Activated CD8-positive, alpha-beta memory T cell treated with anti-CD3 and anti-CD28 coated beads for 4 hours (primary cell): ENCODE measurements at places on chromosomes 3 and 15.

DNA sequence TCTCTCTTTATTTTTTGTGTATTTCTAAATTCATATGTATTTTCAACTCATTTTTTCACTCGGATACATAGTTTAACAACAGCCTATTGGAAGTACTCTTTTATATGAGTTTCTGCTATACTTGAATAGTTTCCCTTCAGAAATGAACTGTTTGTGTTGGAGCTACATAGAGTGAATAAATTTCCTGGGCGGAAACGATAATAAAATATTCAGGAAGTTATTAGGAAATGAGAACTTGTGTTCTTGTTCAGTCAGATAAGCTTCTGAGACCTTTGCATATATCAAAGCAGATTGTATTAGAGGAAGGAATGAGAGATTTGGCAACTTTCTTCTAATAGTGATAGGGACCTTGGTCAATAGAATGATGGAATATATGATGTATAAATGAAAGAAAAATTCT lies 27.3 kb downstream of the NEO1 start:
- no peak for DNase-seq

DNA sequence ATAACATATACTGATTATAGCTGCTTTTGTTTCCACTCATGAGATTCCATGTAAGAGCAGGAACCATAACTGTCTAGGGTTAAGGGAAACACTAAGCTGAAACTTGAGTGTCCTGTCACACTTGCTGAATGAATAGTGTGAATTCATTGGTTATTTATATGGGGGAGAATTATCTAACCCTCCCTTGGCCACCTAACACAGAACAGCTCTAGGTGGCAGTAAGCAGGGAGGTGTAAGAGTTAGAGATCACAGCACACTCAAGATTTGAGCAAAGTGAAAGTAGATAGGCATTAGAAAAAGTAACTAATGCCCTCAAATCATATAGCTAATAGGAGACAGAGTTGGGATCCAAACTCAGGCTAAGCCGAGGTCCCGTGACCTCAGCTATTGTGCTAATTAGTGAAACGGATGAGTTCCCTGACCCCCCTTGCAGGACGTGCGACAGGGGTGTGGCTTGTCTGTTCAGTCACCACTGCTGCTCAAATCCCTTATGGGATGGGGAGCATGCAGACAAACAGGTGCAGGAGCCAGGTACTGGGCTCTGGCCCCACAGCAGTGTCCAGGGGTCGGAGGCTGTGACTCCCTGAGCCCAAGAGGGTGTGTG lies 27.7 kb upstream of the ANO10 start:
- DNase-seq = no peak

DNA sequence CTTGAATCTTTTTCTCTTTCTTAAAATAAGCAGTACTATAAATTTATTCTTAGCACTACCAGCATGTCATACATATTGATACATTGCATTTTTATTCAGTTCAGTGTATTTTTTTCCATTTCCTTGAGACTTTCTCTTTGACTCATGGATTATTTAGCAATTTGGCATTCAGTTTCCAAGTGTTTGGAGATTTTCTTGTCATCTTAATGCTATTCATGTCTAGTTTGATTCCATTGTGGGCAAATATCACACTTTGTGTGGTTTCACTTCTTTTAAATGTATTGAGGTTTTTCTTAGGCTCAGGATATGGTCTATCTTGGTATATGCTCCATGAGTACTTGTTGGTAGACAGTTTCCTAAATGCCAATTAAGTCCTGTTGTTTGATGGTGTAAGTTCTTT lies 99.5 kb downstream of the CHRNA7 start:
- DNase-seq = no peak

- no peak for DNase-seq
Observed at GRCh38 chr3:113057117-113057516, 66.3 kb downstream of the GTPBP8 start.

DNA sequence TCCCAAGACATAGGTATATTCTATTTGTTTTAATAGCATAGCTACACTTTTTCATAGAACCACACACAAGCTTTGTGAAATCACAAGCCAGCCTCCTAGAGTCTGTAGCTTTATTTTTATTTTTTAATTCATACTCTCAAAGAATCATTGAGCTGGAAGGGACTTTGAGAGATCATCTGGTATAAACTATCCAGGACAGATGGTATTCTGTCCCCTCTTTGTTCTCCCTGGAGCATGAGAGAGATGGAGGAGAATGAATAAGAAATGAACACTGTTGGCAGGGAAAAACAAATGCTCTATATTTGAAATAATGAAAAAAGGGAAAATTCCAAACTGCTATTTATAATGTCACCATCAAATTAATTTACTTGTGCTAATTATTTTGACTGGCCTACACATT lies 338.7 kb upstream of the IL12A start:
- DNase-seq = no peak

DNA sequence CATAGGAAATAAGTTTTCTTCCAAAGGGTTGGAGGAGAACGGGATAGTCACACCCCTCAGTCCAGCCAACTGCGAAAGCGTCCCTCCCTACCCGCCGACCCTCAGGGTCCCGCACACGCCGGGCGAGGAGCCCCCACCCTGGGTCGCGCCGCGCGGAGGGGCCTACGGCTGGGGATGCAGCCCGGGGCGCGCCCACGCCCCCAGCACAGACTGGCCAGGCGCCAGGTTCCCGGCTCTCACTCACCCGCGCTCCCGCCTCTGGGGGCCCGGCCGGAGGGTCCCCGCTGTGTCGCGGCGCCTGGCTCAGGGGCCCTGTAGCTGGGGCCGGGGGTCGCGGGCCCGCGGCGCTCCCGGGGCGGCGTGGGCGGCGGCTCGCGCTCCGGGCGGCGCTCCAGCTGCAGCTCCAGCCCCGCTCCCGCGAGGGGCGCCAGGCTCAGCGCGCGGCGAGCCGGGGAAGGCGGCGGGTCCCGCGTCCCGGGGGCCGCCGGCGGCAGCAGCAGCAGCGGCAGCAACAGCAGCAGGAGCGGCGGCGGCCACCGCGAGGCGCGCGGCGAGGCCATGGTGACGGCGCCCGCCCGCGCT lies 375 bp downstream of the HEG1 start:
- no peak for DNase-seq

DNA sequence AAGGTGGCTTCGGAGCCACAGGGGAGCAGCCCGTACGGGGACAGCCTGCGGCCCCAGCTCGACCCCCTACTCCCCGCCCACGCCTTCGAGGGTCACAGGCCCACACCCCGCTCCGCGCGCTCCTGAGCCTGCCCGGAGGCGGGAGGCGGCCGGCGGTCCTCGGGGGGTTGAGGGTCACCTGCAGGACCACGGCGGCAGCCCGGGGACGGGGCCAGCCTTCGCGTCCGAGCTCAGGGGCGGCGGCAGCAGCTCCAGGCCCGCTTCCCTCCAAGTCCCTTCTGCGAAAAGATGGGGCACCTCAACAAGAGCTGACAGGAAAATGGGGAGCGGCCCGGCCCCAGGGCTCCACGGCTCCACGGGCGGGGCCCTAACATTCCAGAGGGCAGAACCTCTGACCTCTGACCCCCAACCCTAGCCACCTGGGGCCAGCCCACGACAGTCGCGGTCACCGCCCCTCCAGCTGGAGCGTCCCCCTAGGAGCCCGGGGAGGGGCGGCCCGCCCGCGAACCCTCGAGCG lies 428 bp downstream of the LYSMD4 start:
- no peak for DNase-seq

DNA sequence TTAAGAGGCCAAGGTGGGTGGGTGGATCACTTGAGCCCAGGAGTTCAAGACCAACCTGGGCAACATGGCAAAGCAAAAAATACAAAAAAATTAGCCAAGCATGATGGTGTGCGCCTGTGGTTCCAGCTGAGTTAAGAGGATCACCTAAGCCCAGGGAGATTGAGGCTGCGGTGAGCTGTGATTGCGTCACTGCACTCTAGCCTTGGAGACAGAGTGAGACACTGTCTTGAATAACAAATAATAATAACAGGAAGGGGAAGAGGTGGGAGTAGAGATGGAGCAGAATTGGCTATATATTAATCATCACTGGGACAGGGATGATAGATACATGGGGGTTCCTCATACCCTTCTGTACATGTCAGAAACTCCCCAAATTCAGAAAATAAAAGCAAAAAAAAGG lies 23.8 kb upstream of the NMB start:
- DNase-seq = no peak

DNA sequence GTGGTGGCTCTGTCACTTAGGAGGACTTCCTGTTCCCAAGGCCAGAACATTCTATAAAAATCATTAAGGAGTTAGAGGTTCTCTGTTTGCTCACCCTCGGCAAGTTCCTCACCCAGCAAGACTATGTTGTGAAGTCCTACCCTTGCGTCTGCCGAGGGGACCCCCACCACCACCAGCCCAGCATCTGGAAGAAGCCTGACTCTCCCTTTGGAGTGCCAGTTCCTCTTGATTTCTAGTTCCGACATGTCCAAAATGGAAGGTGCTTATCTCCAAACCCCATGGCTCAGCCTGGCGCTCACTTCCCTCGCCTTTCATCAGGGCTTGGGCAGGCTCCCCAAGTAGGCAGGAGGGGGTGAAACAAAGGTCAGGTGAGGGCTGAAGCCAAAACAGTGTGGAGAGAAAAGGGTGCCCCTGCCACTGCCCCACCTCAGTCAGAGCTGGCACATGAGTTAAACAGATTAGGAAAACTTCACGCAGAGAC lies 41.0 kb downstream of the BHLHE40 start:
- DNase-seq = no peak

GRCh38 chr15:69422336-69422895 lies 8.3 kb downstream of the KIF23 start:
- no peak for DNase-seq

GRCh38 chr15:59276225-59277178 lies 69.9 kb downstream of the LDHAL6B start:
- no peak for DNase-seq

DNA sequence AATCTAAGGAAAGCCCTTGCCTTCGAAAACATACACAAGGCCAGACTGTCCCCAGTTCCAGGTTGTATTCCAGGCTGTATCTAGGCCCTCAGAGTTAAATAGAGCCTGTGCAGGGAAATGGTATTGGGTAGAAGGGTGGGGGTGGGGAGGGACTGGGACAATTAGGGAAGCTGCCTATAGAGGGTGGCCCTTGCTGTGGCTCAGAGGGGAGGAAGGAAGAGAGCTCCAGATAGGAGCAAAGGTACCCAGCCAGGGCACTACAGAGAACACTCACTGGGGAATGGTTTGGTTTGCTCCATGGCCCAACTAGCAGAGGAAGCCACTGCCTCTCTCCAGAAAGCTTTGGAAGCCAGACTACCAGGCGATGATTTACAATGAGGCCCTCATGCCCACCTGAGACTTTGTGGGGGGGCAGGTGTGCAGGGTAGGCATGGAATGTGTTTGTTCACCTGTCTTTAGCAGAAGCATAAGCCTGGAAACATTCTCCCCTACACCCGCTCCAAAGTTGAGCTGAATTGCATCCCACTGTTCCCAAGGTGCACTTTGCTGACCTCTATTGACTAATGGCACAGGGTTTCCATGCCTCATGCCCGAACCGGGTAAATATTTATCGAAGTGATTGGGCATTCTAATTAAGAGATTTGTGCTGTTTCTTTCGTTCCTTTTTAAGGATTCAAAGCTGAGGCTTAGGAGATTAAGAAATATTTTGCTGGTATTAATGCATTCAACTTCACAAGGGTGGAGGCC lies 6.3 kb upstream of the TLE3 start:
- no peak for DNase-seq

DNA sequence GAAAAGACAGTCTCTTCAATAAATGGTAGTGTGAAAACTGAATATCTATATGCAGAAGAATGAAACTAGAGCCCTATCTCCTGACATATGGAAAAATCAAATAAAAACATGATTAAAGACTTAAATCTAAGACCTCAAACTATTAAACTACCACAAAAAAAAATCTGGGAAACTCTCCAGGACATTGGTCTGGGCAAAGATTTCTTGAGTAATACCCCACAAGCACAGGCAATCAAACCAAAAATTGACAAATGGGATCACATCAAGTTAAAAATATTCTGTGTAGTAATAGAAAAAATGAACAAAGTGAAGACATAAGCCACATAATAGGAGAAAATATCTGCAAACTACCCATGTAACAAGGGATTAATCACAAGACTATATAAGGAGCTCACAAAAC lies 286.4 kb downstream of the TBC1D5 start:
- no peak for DNase-seq

DNA sequence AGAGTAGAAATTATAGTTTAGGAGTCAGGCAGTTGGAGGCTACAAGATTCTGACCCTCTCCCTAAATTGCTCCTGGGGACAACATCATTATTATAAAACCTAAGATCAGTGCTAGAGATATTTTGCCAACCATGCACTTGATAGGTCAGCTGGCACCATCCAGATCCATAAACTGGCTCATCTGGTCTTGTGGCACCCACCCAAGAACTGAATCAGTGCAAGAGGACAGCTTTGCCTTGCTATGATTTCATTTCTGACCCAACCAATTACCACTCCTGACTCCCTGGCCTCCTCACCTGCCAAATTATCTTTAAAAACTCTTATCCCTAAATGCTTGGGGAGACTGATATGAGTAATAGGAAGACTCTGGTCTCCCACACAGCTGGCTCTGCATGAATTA lies 461.1 kb upstream of the TGFBR2 start:
- no peak for DNase-seq
